ENCODE measurements at places on chromosomes 4 and X.

- no peak for DNase-seq
These were observed 282.0 kb downstream of the GALNTL6 start for GRCh38 chr4:172095161-172095560.

GRCh38 chrX:68498508-68499379, at the start of gene YIPF6:
TSS of gene YIPF6 (plus strand) at chrX:68499051. CDS start at chrX:68499067, 16 bp downstream.
- peak; percentile 86 for DNase-seq

- DNase-seq: no peak
These were observed 164.3 kb downstream of the ENOX2 start for GRCh38 chrX:130738638-130739195.

DNA sequence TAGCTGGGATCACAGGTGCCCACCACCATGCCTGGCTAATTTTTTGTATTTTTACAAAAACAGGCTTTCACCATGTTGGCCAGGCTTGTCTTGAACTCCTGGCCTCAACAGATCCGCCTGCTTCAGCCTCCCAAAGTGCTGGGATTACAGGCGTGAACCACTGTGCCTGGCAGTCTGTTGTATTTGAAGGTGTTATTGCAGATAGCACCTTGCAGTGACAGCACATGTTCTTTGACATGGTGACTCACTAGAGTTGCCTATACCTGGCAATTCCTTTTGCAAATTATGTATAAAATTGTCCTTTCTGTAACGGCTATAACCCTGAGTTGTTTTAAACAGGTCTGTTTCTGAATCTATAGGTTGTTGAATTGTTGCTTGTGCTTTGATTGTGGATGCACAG, 7.9 kb downstream of the OGT start:
- no peak for DNase-seq

DNA sequence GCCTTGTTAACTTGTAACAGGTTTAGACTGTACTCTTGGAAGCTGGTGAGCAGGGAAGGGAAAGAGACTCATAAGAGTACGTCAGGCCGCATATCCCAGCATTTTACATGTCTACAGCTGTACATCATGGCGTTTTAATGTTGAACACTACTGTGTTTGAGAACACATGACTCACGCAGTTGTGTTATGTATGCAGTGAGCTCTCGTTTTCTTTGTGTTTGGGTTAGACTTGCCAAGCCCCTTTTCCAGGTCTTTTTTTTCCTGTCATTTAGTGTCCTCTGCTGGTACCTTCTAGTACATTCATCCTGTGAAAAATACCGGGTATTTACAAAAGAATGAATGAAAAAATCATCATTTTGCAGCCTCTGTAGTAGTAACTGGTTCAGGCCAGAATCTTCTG, 35.3 kb downstream of the SMS start:
- DNase-seq: no peak

- DNase-seq: no peak
These were observed 308.0 kb downstream of the PPP3CA start for GRCh38 chr4:101039367-101039766.

DNA sequence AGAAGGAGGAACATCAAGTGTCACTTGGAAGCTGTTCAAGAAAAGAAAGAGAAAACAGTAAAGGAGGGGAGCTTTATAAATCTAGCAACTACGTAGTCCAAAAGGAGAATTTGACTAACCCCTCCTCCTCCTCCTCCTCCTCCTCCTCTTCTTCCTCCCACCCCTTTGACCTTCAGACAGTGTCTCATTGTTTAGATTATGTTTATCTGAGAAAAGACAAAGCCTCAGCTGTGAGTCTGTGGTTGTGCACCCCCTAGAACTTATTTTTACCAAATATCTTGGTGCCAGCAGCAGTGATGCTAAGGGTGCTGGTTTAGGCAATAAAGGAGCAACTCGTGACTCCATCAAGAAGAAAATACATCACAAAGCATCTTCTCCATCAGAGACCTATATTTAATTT, 68.9 kb upstream of the BMP2K start:
- DNase-seq: peak; percentile 57

DNA sequence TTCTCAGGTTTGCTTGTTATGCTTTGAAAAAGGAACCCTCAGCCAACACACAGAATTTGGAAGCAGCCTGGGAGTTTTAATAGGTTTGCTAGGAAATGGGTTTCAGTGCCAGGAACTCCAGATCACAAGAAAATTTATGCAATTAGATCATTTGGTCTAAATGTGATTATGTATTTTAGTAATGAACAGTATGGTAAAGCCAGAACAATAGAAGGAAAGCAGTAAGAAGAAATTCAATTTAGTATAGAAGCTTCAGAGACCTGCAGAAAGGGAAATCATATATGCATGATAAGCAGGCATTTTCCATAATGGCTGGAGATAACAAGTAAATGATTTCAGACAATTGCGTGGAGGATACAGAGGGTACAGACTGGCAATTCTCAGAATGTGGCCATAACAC, 184.7 kb downstream of the KCNIP4 start:
- no peak for DNase-seq

GRCh38 chr4:41072021-41072777, 142.1 kb downstream of the APBB2 start:
- DNase-seq: peak; percentile 71
